Activated CD8-positive, alpha-beta memory T cell treated with anti-CD3 and anti-CD28 coated beads for 4 hours (primary cell): ENCODE measurements at places on chromosomes 12 and 14.
A peak's percentile ranks its signal among the peaks of the same experiment; 100 is the strongest.

DNA sequence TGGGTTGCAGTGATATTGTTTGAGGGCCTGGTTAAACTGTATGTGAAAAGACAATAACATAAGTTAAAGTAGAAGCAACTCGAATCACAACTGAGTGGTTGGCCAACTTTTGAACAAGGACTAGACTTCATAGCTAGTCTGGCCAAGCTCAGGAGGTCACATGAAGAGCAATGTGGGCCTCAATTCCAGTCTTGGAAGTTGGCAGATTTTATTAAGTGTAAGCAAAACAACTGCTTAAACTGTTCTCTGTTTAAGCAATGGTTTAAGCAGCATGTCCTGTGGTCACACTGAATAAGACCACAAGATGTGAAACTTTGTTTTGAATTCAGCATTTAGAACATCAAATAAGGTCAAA lies 100.4 kb downstream of the TMTC3 start:
- DNase-seq, result no peak

- no peak for DNase-seq
Measured at GRCh38 chr12:118044075-118044474, 16.9 kb downstream of the WSB2 start.

GRCh38 chr12:76634133-76634532 lies 74.6 kb upstream of the OSBPL8 start:
- no peak for DNase-seq

GRCh38 chr12:60106214-60106613 lies 510.4 kb downstream of the SLC16A7 start:
- no peak for DNase-seq

DNA sequence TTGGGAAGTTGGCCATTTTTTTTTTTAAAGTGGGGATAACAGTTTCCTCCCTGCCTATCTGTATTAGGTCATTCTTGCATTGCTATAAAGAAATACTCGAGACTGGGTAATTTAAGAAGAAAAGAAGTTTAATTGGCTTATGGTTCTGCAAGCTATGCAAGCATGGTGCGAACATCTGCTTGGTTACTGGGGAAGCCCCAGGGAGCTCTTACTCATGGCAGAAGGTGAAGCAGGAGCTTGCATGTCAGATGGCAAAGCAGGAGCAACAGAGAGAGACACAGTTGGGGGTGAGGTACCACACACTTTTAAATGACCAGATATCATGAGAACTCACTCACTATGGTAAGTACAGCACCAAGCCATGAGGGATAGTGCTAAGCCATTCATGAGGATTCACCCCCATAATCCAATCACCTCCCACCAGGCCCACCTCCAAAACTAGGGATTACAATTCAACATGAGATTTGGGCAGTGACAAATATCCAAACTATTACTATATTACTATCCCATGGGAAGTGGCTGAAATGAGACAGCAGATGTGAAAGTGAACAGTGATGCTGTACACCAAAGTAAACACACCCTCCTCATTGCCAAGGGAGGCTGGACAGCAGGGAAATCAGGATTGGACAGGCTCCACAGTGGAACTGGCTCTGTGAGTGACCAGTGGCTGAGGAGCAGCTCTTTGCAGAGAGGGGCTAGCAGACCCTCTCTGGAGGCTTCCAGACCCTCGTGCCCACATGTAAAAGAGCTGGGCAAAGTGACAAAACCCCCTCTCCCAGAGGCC lies 40.5 kb downstream of the CRACR2A start:
- no peak for DNase-seq

DNA sequence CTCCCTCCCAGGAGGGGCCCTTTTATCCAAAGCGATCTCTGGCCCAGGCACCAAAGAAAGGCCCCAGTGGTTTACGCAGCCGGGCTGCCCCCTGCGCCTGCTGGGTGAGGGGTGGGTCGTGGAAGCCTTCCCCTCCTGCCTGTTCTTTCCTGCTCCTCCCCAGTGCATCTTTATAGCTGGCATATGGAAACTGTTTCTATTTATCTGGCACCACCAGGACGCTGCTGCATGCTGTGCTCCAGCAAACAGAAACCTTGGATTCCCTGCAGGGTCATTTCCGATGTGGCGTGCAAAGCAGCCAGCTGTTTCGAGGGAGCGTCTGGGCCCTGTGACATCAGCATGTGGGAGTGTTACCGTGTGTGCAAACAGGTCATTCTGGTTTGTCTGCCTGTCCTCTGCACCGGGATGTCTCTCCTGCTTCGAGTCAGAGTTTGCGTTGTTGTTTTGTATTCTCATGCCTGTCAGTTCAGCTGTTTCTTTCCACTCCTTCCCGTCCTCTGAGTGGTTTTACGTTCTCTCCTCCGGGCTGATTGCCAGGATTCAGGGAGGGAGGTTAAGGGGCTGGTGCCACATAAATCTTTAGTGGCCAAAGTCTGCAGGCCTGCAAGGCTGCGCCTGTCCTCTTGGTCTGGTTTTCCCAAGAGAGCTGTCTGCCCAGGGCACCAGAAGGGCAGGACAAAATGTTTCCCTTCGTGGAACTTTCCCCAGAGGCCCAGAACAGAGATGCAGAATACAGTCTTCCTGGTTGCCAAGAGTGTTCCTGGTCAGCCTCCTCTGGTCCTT lies 24.6 kb downstream of the TPCN1 start:
- no peak for DNase-seq

GRCh38 chr12:121748218-121748570 lies 35.6 kb downstream of the TMEM120B start:
- DNase-seq, result no peak

DNA sequence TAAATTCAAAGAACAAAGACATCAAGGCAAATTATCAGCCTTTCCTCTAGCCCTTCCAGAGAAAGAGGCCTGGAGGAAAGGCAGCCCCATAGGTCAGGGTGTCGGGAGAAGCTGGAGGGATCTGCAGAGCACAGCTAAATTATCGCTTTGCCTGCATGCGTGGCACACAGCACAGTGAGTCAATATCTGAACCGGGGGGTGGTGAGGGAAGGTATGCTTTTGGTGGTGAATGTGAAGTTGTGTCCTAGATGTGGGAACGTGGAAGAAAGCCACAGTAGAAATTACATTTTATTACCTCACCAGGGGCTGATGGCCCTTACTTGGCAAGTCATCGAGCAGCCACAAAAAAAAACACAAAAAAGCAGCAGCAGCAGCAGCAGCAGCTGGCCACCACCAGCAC lies 243.2 kb downstream of the EGLN3 start:
- DNase-seq, result no peak

- DNase-seq, result peak; percentile 17
Measured at GRCh38 chr12:26097046-26097878, 27.6 kb downstream of the BHLHE41 start.

- DNase-seq, result no peak
Measured at GRCh38 chr14:78933948-78934524, 763.9 kb downstream of the NRXN3 start.

GRCh38 chr14:69741055-69741454 lies 25.9 kb upstream of the SRSF5 start:
- DNase-seq, result no peak

- DNase-seq, result no peak
Measured at GRCh38 chr12:67514502-67514901, 134.0 kb upstream of the DYRK2 start.

- DNase-seq, result no peak
Measured at GRCh38 chr12:110458756-110459155, 8.6 kb upstream of the ARPC3 start.

- DNase-seq, result no peak
Measured at GRCh38 chr12:118256352-118256751, 116.4 kb downstream of the TAOK3 start.

- DNase-seq, result peak; percentile 34
Measured at GRCh38 chr14:80959496-80959895, 4.1 kb downstream of the TSHR start.

DNA sequence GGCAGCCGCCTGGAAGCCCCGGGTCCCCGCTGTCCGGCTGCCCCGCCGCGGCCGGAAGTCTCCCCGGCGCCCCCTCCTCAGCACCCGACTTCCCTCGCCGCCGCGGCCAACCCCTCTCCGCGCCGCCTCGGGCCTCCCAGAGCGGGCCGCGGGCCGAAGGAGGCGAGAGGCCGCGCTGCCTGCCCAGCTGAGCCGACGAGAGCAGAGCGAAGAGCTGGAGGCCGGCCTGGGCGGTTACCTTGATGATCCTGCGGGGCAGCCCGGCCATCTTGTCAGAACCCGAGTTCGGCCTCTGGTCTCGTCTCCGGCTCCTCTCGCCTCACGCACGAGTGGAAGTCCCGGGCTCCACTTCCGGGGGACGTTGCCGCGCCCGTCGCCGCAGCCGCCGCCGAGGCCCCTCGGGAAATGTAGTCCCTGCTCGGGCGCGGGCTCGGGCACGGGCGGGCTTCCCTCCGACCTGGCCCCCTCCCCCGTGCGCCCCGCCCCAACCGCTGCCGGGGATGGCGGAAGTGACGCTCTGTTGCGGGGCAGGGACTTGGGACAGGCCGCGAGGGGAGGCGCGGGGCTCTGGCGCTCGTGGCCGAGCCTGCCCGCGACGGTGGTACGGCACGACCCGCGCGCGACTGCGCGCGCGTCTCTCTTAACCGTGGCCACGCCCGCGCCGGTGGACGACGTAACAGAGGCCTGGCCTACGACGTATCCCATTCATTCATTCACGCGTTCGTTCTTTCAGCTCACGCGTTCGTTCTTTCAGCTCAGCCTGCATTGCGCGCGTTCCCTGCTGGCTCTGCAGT lies at the start of gene UBE2N:
Gene UBE2N (minus strand): TSS at position 331 of the 794 bp plus-strand sequence. CDS start 63 bp downstream, at position 268.
- DNase-seq, result peak; percentile 91

GRCh38 chr12:52600941-52601481 lies at the start of gene KRT72:
KRT72 (minus strand) TSS chr12:52601463; CDS start chr12:52601452, 11 bp downstream.
- no peak for DNase-seq

DNA sequence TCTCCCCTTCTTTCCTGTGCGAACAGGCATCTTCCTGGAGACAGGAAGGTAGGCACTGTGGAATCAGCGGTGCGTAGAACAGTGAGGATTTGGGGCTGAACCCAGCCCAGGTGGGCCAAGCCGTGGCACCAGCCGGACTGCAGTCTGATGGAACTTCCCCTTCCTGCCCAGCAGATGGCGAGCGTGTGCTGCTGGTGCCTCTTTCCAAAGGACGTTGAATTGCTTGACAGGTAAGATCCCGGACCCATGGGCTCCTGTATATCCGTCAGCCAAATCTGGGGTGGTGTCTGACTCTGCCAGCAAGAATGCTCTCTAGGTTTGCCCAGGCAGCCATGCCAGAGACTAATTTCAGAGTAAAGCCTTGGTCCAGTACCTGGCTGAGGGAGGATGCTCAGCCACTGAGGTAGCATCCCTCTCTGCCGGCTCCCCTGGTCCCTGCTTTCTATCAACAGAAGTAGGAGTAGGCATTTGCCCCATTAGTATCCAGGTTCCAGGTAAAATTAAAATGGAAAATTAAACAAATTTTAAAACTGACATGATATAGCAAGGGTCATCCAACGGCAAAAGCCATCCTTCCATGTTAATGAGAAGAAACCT lies 21.1 kb upstream of the KCNA5 start:
- DNase-seq, result no peak

- DNase-seq, result no peak
Measured at GRCh38 chr14:52798826-52799225, 7.4 kb upstream of the GNPNAT1 start.

DNA sequence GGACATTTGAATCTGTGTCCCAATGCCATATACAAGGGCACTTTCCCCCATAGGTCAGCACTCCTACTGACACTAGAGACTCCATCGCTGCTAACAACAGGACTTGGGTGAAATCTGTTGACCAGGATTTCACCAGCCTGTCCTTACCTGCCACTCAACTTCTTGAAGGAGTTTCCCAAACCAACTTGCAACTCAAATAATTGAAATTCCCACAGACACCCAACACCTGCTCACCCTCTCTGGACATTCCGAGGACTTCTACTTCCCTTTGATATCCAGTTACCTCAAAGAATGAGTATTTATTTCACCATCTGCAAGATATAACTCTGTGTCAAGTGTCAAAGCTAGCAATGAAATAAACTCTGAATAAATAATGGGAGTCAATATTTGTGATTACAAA lies 44.6 kb downstream of the LLPH start:
- no peak for DNase-seq

- DNase-seq, result no peak
Measured at GRCh38 chr12:80892597-80893445, 44.9 kb downstream of the LIN7A start.

DNA sequence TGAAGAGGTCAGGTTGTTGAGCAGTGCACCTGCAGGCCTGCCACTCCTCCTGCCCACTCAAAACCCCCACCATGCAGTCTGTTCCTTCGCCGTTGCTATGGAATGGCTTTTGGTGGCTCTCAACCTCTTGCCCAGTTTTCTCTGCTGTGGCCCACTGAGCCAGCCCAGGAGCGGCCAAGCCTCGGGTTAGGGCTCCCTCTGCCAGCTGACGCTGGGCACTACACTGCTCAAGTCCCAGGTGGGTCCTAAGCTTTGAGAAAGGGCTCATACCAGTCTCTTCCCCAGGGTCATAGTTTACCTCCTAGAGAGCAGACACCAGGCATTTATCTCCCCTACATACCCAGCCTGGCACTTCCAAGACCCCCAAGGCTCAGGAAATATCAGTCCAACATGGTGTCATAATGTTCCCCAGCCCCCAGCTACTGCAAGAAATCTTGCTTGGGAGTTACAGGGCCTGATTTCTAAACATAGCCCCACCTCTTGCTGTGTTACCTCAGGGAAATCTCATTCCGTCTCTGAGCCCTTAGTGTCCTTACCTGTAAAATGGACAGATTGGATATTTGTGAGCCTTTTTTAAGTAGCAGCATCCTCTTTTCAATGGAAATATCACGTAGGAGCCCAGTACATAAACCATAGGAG lies 59.4 kb downstream of the TSPAN11 start:
- no peak for DNase-seq
